ENCODE measurements at places on chromosomes 5 and 9.

DNA sequence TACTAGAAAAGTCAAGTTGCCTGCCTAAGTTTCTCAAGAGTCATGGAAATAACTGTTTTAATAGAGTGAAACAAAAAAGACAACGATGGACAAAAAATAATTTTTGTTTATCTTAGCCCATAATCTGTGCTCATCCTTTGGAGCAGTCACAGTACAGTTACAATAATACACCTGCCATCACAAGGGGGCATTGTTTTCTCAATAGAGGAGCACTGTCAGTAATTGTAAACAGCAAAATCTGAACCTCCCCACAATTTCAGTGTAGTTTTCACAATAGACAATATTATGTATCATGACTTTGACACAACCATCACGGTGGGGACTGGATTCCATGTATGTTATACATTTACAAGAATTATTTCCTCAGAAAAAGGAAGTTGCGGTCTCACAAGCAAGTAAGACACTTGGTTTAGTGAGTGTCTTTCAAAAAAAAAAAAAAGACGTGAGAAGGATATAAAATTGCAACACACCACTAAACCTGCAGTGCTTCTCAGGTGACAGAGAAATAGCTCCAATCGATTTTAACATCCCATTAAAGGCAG lies 586.3 kb downstream of the PTPRD start:
- DNase-seq, result no peak

GRCh38 chr5:31364881-31365636 lies 166.8 kb downstream of the DROSHA start:
- no peak for DNase-seq

- no peak for DNase-seq
These were observed 22.0 kb downstream of the ANKHD1 start for GRCh38 chr5:140423609-140424008.

- DNase-seq, result no peak
These were observed 373.6 kb downstream of the NTRK2 start for GRCh38 chr9:85042981-85043647.
